ENCODE measurements at places on chromosomes 7 and 10.

- no peak for DNase-seq
Observed at GRCh38 chr10:93471110-93471651, 11.0 kb downstream of the MYOF start.

DNA sequence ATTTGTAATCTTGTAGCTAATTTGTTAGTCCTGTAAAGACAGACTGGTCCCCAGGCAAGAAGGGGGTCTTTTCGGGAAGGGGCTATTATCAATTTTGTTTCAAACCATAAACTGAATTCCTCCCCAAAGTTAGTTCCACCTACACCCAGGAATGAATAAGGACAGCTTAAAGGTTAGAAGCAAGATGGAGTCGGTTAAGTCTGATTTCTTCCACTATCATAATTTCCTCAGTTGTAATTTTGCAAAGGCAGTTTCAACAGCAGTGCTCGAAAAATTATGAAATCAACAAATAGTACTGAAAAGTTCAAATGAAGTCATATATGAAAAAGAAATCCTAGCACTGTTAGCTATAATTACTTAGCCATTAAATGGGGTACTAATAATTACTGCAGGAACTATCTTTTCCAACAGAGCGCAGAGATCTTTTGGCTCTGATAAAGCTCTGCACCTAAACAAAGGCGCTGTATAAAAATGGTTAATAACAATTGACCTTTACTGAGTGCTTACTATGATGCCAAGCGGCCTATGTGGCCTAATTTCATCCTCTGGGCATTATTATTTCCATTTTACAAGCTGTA is 756 bp upstream of the SEC24C start:
- no peak for DNase-seq

GRCh38 chr7:38831259-38831996 is 77.6 kb downstream of the VPS41 start:
- DNase-seq, result no peak

DNA sequence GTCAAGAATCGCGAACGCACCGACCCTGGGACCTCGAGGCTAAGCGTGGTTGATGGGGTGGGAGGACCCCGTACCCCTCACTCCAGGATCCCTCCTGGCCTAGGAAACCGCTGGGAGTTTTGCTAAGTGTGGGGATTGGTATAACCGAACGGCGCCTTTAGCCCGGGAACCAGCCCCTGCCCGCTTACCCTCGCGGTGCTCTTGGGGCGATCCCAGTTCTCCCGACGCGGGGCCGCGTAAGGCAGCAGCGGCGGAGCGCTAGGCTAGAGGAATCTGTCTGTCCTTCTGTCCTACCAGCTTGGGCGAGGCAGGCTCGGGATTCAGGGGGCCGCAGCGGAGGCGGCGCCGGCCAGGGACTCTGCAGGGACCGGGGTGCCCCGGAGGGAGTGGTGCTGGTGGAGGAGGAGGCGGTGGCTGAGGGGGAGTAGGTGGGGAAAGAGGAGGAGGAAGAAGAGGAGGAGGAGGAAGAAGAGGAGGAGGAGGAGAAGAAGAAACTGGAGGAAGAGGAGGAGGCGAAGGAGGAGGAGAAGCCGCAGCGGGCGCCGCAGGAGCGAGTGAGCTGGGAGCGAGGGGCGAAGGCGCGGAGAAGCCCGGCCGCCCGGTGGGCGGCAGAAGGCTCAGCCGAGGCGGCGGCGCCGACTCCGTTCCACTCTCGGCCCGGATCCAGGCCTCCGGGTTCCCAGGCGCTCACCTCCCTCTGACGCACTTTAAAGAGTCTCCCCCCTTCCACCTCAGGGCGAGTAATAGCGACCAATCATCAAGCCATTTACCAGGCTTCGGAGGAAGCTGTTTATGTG is 439 bp upstream of the EMX2 start:
- no peak for DNase-seq

- no peak for DNase-seq
Observed at GRCh38 chr10:119029613-119030420, at the start of gene NANOS1. Gene NANOS1, plus strand, starts transcription at chr10:119029714. Its CDS starts 88 bp downstream, at chr10:119029802.

DNA sequence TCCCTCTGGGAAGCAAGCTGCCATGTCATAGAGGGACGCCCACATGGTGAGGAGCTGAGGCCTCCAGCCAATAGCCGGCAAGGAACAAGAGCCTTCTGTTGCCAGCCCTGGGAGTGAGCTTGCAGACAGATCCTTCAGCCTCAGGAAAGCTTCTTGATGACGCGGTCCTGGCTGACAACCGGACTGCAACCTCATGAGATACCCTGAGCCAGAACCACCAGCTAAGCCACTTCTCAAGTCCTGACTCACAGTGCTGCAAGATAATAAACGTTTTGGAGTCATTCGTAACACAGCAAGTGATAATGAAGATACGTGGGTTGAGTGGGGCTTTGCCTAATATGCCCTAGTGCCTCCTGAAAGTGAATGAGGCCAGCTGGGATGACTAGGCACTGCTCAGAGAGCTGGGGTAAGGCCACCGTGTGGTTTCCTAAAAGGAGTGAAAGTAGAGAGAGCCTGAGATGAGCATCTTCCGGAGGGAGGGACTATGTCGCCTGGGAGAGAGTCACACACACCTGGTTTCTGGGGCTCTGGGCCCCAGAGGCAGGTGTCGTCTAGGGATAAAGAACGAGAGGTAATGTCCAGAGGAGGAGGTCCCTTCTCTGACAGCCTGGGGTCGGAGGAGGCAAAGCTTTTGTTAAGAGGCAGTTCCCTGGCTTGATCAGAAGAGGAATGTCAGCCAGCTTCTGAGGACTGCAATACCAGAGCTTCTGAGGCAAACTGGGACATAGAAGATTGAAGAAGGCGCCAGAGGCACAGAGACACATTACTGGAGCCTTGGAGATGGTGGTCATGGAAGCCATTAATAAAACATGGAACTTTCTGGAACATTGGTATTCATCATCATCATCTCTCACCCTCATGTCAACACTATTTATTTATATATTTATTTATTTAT is 53.6 kb downstream of the PYROXD2 start:
- no peak for DNase-seq

DNA sequence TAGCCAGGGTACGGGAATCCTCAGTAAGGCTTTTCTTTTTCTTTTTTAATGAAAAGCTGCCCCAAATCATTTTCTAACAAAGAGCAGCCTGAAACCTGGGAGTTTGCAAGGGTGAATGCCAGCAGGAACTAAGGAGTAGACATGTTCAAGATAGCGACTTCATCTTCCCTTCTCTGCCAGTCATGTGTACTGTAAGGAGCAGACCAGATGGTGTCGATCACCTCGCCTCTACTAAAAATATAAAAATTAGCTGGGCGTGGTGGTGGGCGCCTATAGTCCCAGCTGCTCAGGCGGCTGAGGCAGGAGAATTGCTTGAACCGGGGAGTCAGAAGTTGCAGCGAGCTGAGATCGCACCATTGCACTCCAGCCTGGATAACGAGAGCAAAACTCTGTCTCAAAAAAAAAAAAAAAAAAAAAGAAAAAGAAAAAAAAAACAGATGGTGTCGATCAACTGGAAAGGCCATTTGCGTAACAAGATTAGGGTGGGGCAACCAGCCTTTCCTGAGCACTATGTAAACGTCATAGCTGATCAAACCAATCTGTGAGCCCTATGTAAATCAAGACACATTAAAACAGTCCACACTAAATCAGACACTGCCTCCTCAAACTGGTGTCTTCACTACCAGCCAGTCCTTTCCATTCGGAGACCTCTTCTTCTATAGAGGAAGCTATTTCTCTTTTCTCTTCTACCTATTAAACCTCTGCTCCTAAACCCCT is 33.8 kb downstream of the NOLC1 start:
- no peak for DNase-seq

DNA sequence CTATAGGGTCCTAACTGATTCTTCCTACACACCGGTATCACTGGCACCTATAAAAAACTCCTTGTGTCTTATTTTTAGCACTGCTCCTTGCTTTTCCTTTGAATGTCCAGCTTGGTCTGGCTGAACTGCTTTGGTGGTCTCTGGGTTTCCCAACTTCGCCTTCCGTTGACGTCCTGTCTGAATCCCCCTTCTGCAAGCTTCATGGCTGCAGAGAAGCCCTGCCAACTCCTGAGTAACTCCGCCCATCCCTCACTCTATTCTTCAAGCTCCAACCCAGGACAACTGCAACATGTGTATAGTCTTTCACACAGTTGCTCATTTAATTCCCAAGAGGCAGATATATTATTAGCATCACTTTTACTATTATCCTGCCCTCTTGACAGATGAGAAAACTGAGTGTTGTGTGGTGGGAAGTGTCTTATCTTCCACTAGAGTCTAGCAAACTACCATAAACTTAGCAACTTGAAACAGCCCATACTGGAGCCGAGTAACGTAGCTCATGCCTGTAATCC is 40.9 kb downstream of the MTURN start:
- DNase-seq, result no peak

GRCh38 chr7:132806834-132807233 is 230.6 kb upstream of the PLXNA4 start:
- no peak for DNase-seq

DNA sequence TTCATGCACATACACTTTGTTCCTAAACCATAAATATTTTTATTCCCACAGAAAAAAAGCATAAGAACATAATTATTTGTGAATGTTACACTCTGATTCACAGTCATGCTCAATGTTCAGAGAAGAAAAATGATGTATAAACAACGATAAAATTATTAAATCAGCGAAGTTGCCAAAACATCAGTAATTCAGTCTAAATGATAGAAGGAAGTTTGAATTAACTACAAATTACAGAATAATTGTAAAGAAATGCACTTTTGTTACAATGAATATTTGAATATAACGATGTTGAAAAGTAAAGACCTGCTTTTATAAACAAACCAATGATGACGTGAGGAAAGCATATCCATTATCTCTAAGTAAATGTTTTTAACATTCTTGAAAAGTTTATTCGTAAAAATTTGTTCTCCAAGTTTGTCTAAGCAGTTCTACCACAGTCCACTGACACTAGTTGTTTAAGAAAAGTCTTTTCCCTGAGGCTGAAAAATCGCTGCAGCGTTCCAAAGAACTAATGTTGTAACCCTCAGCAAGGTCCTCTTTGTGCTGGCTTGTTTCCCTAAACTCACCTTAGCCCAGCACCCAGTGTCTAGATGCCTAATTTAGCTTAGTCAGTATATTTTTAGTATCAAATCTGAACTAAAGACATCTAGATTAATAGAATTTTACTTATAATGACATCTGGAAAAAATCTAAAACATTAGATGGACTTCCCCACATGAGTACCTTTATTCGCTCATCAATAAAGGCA is 30.4 kb downstream of the TSPAN12 start:
- DNase-seq, result no peak

DNA sequence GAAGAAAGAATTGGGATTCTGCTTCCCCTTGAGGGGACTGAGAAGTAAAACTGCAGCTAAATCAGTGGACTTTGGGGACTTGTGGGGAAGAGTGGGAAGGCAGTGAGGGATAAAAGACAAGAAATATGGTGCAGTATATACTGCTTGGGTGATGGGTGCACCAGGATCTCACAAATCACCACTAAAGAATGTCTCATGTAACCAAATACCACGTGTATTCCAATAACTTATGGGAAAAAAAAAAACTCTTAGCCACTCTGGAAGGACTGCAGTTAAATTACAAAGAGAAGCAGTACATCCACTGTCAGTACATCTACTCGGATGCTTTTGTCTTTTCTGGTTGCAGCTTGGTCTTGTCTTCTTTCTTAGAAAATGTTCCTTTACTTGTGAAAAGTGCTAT is 27.4 kb upstream of the GOT1 start:
- no peak for DNase-seq

DNA sequence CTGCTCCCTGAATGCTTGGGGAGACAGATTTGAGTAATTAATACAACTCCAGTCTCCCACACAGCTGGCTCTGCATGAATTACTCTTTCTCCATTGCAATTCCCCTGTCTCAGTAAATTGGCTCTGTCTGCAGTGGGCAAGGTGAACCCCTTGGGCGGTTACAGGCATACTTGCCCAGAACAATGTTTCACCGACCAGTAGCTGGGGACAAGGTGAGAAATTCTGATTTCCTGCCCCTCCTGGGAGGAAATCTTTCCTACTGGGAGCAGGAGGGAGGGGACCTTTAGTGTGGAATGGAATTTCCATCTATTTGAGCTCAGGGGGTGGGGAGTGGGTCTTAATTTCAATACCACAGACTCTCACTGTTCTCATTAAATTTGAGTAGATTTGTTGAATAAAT is 42.2 kb upstream of the FZD9 start:
- no peak for DNase-seq

DNA sequence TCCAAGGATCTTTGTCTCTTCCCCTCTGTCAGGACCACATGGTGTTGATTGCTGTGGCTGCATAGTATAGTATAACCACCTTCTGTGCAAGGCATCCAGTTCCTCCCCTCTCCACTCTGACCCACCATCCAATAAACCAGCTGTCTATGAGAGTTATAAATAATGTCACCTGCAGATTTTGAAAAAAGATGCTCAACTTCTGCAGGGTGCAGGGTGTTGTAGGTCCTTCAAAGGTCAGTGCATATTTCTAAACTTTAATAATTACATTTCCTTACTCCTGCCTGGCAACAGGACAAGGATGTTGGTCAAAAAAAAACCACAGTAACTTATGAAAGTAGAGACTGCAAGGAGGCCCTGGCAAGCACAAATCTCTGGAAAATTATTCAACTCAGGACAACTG is 166.2 kb downstream of the PKD1L1 start:
- no peak for DNase-seq

DNA sequence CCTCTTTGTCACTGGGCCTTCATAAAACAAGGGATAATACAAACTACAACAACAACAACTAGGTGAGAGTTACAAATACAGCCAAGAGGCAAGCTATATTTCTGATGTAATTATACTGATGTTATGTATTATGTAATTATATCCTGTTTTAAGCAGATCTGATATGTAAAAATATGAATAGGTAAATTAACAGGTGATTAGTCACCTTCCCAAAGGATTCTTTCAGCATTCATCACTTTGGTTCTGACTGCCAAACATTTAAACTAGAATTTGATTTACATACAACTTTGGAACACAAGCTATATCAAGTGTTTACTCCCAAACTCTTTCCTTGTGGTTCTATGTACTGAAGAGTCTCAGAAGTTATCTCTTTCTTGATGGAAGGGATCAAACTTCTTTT is 53.7 kb downstream of the BEND7 start:
- no peak for DNase-seq

DNA sequence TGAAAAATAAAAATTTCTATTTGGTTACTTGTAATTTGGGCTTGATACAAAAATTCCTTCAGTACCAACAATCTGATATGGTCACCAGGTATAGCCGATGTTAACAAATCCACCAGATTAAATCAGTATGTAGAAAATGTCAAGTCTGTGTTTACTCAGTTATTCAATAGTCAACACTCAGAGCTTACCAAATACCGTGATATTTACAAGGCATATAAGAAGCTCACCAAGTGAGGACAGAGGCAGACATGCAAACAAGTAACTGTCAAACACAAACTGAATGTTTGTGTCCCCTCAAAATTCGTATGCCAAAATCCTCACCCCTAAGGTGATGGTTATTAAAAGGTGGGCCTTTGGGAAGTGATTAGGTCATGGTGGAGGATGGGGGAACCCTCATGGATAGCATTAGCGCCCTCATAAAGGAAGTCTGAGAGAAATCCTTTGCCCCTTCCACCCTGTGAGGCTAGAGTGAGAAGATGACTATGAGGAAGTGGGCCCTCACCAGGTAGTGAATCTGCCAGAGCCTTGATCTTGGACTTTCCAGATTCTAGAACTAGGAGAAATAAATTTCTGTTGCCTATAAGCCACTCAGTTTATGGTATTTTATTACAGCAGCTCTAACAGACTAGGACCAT is 63.1 kb downstream of the TES start:
- DNase-seq, result no peak

- peak; percentile 3 for DNase-seq
Observed at GRCh38 chr10:102744374-102745051, 765 bp downstream of the WBP1L start.
